EH (cell line): ENCODE measurements at places on chromosomes 4 and X.

DNA sequence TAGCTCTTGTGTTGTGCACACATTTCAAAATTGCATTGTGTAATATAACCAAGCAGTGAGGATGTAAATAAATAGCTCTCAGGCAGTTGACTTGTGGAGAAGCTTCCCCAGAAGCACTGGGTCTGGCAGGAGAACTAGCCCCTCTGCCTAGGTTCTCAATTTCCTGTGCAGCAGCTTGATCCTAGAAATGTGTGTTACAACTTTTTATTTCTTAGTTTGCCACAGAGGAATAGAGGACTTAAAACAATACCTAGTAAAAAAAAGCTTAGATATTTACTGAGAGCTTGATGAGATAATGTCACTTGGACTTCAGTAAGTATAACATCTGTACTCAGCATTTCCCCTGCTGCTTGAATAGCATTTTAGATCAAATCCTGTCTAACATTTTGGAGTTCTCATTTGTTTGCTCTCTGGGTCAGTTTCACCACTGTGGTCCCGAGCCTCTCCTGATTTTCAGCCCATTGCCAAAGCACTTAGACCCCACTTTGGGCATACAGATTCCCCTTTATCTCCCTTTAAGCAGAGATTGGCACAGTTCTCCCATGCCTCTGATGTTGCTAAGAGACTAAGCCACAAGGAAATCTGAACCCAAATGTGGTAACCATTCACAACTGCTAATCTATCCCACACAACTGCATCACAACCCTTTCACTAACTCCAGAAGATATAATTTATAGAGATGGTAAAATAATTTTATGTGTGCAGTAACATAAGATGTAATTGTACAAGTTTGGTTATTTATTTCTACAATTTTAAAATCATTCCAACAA is 98.2 kb upstream of the NRK start:
- DNase-seq: no peak

DNA sequence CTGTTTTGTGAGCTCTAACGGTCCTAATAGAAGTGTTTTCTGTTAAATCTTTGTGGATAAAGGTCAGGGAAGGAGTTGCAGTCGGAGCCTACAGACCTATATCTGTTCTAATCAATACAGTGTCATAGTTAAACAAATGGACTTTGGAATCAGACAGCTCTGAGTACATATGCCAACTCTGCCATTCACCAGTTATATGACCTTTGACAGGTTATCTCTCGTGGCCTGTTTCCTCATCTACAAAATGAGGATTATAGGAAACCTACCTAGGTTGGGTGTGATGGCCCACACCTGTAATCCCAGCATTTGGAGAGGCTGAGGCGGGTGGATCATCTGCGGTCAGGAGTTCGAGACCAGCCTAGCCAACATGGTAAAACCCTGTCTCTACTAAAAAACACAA is 89.7 kb downstream of the MID1IP1 start:
- DNase-seq: no peak

DNA sequence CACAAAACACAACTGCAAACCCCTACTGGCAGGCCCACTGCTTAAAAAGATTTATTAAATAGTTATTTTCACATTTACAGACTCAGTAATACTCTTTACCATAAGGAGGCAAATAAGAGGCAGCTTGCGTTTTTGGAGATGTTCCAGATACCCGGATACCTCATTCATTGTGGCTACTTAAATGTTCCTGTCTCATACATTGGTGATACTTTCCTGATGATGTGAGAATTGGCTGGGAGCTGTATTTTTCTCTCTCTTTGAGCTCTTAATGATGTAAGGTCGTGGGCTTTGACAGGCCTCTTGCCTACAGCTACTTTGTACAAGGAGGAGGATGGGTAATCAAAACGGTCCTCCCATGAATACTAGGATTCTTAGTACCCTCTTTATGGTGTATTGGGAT is 101.5 kb downstream of the AKAP4 start:
- no peak for DNase-seq

- DNase-seq: no peak
Measured at GRCh38 chrX:54824722-54825121, 17.2 kb downstream of the MAGED2 start.

DNA sequence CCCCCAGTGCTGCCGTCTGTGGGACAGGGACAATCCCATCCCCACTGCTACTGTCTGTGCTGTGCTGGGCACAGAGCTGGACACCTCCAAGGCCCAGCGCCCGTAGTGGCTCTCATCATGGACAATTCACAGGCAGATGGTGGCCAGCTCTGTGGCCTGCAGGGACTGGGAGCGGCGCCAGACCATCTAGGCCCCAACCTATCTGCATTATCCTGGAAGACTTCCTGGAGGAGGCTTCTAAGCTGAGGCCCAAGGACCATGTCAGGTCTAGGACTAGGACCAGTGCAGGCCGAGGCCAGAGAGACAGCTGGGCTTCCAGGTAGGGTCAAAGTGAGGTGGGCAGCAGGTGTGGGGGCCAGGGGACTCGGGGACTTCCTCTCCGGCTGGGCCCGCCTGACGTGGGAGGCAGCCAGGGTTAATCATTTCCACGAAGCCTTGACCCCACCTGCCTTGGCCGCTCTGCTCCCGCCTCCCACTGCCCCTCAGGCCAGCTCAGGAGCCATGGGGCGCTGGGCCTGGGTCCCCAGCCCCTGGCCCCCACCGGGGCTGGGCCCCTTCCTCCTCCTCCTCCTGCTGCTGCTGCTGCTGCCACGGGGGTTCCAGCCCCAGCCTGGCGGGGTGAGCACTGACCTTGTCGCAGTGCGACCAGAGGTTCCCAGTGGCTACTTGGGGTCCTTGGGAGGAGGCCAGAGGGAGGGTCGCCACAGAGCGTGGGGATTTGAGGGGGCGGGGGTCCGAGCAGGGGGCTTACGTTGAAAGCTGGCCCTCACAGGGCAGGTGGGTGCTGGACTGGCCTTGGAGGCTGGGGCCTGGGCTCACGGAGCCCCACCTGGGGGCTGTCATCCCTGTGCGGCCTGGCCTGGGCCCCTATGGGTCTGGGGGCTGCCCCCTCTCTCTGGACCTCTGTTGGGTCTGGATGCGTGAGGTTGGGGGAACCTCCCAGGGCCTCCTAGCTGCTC is at the start of gene HGFAC:
Gene HGFAC (plus strand): TSS at position 468 of the 959 bp plus-strand sequence. CDS start 34 bp downstream, at position 502.
- DNase-seq: peak; percentile 6

DNA sequence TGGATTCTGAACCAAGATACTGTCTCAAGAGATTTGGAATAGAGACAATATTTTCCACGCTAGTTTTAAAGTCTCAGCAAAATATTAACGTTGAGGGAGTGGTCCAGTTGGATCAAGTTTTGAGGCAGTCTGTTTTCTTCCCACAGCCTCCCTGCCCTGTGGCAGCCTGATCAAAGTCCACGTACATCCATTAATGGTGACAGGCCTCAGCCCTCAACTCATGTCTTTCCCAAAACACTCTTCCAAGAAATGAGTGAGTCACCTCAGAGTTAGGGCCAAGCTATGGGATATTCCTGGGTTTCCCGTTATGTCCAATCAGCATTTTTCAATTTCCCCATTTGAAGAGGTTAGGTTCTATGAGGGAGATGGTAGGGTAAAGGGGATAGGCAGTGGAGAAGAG is 28.5 kb downstream of the EGFL6 start:
- DNase-seq: peak; percentile 16
